Trophoblast cell (in vitro differentiated cells and primary cell): ENCODE measurements at places on chromosomes 2 and 18.

DNA sequence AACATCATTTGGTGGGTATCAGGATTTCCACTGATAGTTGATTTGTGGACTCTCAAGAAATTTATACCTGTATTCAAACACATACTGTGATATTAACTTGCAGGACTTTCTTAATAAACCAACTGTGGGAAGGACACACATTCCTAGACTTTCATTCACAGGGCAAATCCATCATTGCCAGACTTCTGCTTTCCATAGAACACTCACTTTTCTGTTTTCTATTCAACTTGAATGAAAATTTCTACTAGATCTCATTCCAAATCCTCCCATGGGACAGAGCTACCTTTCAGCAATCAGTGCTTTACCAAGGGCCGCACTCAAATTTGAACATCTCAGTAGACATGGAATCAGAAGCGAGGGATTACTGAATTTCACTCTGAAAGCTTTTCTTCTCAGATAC, 612.5 kb downstream of the IRS1 start:
- DNase-seq: no peak

GRCh38 chr2:18406219-18406618, 154.2 kb downstream of the RDH14 start:
- DNase-seq: no peak

DNA sequence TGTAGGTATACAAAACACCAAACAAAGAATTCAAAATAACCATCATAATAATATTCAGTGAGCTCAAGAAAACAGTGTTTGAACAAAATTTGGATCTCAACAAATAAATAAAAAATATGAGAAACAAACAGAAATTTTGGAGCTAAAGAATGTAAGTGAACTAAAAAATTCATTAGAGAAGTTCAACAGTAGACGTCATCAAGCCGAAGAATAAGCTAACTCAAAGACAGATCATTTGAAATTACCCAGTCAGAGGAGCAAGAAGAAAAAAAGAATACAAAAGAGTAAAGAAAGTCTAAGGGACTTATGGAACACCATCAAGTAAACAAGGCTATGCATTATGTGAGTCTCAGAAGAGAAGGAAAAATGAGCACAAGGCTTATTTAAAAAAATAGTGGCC, 16.6 kb upstream of the SPP2 start:
- no peak for DNase-seq

GRCh38 chr2:144607891-144608521, 88.1 kb upstream of the ZEB2 start:
- no peak for DNase-seq

- no peak for DNase-seq
These were observed 207.2 kb downstream of the ETAA1 start for GRCh38 chr2:67604360-67604759.
